ENCODE measurements at places on chromosomes 1 and 21.

DNA sequence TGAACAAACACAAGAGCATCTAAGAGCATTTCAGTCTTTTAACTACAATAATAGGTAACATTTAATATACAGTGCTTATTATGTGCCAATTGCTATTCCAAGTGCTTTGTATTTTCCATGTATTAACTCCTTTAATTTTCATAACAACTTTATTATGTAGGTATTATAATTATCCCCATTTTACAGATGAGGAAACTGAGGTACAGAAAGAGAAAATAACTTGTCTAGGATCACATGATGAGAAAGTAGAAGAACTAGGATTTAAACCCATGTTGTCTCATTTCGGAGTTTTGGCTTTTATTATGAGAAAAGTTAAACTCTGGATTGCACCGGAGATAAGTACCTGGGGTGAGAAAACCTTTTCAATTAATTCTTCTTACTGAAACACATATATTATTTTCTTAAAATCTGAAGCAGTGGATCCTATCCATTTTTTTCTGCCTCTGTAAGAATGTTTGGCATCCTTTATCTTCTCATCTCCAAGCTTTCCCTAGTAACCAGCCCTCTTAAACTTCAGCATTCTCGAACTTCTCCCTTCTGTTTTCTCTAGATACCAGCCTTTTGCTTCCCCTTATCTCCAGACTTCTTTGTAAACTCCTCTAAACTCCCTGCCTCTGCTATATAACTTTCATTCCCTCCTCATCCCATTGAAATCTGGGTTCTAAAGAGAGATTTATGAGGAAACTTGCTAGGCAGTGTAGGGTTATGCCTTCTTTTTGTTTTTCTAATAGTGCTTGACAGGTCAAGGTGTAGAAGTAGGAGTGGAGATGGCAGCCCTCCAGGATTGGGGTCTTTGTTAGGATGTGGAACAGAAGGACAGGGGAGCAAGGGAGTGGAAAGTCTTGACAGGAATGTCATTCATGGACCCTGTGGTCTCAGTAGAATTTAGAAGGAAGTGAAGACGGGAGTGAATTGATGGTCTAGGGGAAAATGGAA, 28.3 kb downstream of the POU2F1 start:
- no peak for DNase-seq

GRCh38 chr1:67060811-67061218, 6.9 kb upstream of the SLC35D1 start:
- no peak for DNase-seq

DNA sequence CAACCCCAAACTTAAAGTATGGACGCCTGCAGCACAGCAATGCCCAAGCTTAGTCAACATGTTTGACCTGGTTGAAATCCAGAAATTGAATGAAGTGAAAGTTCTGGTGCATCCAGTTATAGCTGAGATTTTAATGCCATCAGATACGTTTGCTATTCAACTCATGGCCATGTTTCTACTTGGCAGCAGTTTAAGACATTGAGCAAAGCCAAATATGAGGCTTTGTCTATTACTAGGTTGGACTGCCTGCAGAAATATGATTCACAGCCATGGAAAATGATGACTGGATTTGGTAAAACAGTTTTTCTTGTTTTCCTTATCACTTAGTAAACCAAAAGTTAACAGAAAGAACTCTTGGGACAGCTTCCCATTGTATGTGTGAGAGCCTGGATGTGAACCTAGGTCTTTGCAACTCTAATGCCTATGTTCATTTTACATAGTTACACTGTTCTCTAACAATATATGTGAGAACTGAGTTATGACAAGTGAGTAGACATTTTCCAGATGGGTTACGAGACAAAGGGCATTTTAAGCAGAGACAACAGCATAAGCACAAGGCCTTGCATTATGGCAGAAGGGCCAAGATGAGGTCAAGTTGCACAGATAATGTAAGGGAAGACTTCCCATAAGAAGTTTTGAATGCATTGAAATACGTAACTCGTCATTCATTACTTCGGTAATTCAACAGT, 32.4 kb upstream of the MYSM1 start:
- DNase-seq = no peak

DNA sequence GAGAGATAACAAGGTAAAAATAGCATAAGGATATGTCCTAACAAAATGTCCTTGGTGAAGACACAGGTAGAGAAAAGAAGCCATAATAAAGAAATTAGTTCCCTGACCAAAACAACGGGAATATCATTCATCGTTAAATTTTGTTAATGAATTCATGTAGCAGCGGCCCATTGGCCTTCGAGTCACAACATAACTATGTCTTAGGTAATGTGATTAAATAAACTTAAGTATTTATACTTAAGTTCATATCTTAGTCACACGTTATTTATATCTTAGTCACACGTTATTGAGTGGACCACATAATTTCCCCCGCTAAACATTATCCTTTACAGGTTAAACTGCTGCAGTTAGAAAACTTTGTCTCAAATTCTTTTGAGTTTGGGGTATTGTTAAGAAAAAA, 1.2 kb downstream of the NEXN start:
- DNase-seq = no peak

DNA sequence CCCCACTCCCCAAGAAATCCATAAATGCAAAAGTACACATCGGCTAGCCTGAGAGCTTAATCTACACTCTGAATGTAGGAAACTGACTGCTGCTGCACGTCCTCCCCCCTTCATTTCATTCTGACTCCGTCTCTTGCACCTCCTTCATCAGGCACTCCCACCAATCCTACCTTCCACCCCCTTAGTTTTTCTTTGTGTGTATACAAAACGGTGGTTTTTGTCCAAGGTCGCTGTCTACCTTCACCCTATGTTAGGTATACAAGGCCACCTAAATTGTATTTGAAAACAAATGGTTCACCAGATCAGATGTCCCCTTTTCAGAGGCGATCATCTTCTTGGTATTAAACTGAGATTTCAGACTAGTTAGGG, 1.9 kb downstream of the WDR26 start:
- no peak for DNase-seq

GRCh38 chr1:109391157-109391556, 6.6 kb downstream of the SORT1 start:
- no peak for DNase-seq

GRCh38 chr1:184956999-184957700, 17.2 kb downstream of the NIBAN1 start:
- DNase-seq = no peak

DNA sequence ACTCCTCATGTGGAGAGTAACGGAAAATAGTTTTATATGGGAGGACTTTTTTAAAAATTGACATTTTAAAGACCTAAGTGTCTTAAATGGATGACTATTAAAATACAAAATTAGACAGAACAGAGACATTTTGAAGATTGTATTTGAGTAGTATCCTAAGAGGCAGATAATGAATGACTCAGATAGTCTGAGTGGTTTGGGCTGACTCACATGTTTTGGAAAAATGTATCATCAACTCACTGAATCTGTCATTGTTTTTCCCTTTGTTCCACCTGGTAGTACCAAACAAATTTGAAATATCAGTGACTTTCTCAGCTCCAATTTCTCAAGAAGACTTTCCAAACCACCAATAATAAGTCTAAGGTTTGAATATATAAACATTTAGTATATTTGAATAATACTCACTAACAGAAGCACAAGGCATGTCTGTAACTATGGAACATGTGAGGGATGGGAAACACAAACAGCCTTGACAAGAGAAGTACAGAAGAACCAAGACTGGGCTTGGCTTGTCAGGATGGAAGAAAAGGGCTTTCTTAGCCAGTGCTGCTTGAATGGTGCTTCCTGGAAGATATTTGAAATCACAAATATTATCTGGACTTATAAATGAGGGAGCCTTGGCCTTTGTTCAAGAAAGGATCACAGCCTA, 90.6 kb downstream of the SGIP1 start:
- DNase-seq = no peak
